EH (cell line): ENCODE measurements at places on chromosomes 5 and 9.

GRCh38 chr5:124453221-124454051, 293.0 kb downstream of the ZNF608 start:
- peak; percentile 8 for DNase-seq

DNA sequence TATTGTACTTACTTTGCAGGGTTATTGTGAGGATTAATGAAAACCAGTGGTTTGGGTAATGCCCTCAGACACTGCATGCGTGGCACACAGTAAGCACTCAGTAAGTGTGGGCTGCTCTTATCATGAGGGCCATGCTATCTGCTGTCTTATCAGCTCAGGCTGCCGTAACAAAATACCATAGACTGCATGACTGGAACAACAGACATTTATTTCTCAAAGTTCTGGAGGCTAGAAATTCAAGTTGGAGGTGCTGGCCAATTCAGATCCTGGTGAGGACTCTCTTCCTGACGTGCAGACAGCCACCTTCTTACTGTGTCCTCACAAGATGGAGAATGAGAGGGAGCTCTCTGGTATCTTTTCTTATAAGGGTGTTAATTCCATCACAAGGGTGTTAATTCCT, 23.9 kb upstream of the SH3PXD2B start:
- no peak for DNase-seq

DNA sequence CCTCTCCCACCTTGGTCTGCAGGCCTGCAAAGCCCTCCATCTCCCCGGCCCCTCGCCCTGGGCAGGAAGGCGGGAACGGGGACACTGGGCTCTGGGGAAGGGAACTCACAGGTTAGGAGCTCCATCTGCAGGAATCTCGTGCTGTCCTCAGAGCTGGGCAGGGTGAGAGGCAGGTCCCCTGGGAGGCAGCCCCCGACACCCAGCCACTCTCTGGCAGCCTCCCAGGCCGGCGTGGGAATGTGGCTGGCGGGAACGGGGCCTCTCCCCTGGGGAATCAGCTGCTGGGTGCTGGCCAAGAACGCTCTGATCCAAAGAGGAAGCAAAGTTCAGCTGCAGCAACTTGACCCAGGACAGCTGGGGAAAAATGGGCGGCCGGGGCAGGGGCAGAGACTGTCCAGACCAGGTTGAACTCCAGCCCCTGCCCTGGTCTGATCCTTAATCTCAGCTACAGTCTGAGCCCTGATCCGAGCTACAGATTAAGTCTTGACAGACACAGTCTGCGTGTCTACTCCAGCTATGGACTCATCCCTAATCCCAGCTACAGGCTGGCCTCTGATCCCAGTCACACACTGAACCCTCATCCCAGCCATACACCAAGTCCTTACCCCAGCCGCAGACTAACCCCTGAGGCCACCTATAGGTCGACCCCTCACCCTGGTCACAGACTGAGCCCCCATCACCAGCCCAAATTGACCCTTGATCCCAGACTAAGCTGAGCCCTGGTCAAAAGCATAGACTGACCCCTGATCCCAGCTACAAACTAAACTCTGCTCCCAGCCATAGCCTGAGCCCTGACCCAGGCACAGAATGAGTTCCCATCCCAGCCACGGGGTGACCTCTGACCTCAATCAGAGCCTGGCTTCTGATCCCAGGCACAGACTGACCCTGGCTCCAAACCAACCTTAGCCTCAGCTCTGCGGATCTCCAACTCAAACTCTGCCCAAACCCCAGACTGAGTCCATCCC, 37.3 kb upstream of the EGFL7 start:
- peak; percentile 79 for DNase-seq

DNA sequence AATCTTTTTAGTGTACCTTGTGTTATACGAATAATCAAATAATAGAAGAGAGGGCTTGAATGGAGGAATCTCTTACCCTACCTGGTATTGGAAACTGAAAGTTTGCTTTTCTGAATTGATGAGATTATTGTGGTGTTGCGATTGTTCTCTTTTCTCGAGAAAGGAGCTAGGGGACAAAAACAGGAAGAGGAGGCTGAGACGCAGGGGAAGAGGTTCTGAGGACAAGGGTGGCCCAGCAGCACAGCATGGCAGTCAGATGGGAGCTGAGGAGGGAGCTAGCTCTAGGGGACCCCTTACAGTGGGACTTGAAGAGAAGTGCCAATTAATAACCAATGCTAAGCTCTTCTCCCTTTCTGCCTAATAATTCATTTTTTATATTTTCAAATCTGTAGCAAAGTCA, 183.3 kb upstream of the DMAC1 start:
- DNase-seq, result no peak

DNA sequence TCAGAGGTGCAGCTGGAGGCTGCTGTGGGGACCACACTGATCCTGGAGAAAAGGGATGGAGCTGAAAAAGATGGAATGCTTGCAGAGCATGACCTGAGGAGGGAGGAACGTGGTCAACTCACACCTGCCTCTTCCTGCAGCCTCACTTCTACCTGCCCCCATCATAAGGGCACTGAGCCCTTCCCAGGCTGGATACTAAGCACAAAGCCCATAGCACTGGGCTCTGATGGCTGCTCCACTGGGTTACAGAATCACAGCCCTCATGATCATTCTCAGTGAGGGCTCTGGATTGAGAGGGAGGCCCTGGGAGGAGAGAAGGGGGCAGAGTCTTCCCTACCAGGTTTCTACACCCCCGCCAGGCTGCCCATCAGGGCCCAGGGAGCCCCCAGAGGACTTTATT, 5.9 kb upstream of the SLC6A7 start:
- DNase-seq, result no peak

- DNase-seq, result peak; percentile 61
Measured at GRCh38 chr5:135986891-135987401, 32.2 kb upstream of the LECT2 start.

GRCh38 chr9:71687676-71688075, 80.6 kb downstream of the CEMIP2 start:
- no peak for DNase-seq

GRCh38 chr9:13500034-13500433, 220.5 kb upstream of the MPDZ start:
- DNase-seq, result no peak

- DNase-seq, result peak; percentile 69
Measured at GRCh38 chr5:108747774-108748400, at the start of gene FER. Gene FER, plus strand, starts transcription at chr5:108747897. Its CDS starts 50,286 bp downstream, at chr5:108798183.

GRCh38 chr9:14198841-14199455, 115.0 kb downstream of the NFIB start:
- no peak for DNase-seq

DNA sequence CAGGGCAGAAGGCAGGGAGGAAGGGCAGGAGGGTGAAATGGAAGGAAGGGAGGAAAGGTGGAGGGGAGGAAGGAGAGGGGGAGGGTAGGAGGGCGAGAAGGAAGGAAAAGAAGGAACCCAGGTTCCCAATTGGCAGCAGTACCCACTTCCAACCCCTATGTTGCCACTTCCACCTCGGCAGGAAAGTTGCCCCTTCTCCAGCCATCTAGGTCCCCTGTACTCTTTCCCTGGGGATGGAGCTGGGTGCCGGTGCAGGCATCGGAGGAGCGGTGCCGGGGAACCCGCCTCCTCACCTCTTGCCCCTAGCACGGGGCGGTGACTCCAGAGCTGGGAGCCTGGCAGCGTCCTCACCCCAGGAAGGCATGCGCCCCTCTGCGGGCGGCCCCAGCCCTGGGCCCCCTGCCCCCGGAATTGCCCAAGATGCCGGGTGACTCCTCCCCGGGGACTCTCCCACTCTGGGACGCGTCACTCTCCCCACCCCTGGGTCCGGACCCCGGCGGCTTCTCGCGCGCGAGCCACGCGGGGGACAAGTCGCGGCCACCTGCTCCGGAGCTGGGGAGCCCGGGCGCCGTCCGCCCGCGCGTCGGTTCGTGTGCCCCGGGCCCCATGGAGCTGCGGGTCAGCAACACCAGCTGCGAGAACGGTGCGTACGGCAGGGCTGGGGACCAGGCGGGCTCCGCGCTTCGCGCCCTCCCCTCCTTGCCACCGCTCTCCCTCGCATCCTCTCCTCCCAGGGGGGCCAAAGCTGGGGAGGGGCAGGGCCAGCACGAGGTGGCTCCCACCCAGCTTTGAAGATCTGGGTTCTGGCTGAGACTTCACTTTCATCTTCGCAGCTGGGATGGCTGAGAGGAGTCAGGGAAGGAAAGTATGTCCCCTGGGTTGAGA, at the start of gene NIPAL4:
NIPAL4 (plus strand) TSS at position 499 of the 885 bp plus-strand sequence; CDS start at position 607, 108 bp downstream.
- DNase-seq, result peak; percentile 50

DNA sequence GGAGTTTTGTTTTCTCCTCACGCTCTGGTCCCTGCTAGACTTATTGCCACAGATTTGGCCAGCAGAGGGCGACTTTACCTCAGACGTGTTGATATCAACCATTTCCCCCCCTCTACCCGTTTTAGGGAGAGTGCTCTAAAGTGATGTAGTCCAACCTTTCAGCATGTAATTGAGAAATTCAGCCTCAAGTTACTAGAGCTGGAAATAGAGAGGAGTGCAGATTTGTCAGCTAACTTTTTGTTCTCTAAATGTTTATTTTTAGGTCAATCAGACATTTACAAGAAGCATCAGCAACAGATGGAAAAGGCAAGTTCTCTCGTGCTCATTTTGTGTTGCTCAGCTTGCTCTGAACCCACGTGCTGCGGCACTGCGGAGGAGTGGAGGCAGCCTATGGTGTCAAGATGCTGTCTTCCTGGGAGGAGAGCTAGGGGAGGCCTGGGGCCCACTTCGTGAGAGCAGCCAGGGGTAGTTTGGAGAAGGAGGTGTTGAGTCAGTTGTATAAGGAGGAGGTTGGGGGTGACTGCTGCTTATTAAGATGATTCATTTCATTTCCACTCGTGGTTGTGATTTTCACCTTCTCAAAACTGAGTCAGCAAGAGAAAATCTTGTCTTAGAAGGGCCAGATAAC, 53.6 kb downstream of the GPR107 start:
- peak; percentile 81 for DNase-seq

DNA sequence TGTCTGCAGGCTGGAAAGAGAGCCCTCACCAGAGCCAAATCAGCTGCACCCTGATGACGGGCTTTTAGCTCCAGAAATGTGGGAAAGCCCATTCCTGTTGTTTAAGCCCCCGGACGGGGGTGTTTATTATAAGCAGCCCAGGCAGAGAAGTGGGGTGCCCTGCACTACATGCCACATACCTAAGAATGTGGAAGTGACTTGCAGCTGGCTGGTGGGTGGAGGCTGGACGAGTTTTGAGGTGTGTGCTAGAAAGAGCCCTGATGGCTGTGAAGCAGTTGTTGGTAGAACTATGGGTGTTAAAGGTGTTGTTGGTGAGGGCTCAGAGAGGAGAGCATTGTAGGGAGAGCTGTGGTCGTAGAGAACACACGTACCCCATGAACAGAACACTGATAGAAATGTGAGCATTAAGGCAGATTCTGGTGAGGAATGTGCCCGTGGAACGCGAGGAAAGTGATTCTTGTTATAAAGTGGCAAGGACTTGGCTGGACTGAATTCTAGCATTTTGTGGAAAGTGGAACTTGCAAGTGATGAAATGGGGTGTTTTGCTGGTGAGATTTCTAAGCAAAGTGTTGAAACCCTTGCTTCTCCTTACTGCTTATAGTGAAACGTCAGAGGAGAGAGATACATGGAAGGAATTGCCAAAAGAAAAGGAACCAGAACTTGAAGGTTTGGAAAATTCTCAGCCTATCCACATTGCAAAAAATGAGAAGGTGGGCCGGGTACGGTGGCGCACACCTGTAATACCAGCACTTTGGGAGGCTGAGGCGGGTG, 38.9 kb downstream of the AHRR start:
- no peak for DNase-seq

- no peak for DNase-seq
Measured at GRCh38 chr5:3828761-3829160, 233.1 kb downstream of the IRX1 start.

DNA sequence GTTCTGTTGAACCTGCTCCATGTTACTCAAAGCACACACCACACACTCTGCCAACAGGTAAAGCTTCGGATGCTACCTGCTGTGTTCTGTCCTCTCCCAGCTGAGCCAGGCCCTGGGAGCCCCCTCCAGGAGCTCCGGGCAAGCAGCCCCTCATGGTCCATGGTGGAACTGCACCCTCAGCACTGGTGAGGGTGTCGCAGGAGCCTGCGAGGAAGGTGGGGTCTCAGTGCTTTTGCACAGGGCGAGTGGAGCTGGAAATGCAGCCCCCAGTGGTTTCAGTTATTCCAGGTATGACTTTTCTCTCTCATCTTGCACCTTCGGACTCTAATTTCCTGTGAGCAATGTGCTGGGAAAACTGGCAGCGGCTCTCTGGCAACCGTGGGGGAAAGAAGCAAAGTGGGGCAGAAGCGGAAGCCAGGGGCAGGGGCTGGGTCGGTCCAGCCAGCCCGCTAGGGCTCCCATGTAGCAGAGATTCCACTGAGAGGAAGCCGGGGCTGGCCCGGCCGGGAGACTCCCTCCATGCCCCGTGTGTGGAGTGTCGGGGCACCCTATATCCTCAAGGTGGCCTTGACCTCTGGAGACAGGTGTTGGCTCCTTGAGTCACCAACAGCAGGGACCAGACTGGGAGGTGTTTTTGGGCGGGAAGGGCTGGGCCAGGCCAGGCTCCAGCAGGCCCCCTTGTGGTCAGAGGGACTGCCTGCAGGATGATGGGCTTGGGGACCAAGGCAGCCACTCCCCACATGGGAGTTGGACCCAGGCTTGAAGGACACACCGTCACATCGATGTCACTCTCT, 75.6 kb upstream of the PRSS3 start:
- DNase-seq, result peak; percentile 18
